ENCODE measurements at places on chromosomes 6 and 20.

DNA sequence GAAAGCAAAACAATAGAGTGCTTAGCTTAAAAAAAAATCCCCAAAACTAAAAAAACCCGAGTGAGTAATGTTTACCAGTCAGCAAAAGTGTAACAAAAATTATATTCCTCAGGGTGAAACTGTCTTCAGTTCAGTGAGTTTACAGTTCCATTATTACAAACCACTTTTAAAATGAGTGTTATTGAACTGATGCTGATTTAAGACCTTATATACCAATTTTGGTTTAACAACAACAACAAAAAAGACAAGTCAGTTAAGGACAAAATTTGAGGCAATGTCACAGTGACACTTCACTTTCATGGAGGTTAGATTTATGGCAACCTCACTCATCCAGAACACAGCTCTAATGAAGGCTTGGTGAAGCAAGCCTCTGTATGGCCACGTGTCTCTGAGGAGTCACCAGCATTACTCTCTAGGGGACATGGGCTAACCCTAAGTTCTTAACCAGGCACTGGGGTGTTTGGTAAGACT, 630.8 kb downstream of the PHF3 start:
- DNase-seq: no peak

GRCh38 chr6:70547313-70547712, 19.4 kb upstream of the SDHAF4 start:
- no peak for DNase-seq

DNA sequence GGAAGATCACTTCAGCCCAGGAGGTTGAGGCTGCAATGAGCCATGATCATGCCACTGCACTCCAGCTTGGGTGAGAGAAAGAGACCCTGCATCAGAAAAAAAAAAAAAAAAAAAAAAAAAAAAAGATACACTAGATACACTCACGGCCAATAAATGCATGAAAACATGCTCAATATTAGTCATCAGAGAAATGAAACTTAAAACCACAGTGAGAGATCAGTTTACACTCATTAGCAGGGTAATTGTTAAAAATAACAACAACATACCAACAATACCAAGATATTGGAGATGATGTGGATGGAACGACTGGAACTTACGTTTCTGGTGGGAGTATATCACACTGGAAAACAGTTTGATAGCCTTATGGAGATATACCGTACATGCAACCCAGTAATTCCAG, 29.9 kb downstream of the HS3ST5 start:
- DNase-seq: no peak

- DNase-seq: no peak
Observed at GRCh38 chr6:51108563-51109234, 290.0 kb downstream of the TFAP2B start.

- no peak for DNase-seq
Observed at GRCh38 chr6:142773859-142774648, 170.9 kb downstream of the HIVEP2 start.

DNA sequence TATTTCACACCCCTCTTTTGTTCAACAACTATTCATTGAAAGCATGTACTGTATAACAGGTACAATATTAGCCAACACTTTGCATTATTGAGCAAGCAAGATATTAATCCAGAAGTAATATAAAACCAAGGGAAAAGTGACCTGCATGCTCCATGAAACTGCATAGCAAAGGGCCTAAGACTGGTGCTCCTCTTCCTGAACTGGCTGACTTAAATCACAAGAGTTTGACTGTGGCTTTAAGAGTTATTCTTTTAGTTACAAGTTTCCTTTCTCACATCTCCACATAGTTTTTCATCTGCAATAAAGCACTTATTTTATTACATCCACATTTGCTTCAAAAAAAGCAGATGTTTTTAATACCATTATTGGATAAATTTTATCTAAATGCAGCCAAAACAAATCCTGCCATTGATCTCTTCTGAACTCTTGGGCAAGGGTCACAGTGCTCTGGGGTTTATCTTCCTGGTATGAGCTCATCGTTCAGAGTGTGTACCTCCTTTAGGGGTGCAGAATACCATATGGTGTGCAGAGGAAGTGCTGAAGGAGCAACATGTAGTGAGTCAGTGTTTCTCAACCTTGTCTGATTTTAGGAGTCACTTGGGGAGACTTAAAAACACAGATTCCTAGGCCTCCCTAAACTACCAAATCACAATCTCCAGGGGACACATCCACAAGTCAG, 1225.9 kb upstream of the MAP3K7 start:
- no peak for DNase-seq

DNA sequence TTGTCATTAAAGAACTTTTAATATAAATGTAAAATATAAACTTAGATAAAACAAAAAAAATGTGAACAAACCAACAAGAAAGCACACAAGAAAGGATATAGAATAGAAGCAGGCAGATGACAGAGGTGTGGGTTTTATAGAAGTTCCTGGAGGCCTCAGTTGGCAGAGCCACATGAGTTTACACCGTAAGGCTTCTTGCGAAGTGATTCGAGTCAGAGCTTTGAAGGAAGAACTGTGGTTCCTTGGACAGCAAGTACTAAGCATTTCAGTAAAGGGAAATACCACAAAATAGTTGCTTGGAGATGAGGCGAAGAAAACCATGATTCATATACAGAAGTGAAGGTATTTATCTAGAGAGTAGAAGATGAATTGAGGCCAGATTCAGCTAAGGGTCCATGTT, 207.9 kb upstream of the EYA4 start:
- no peak for DNase-seq

- DNase-seq: no peak
Observed at GRCh38 chr20:20624914-20625313, 87.5 kb downstream of the RALGAPA2 start.

- DNase-seq: no peak
Observed at GRCh38 chr6:30130179-30130679, 5.7 kb upstream of the TRIM40 start.

GRCh38 chr6:96613291-96613999, 50.5 kb downstream of the FHL5 start:
- no peak for DNase-seq

GRCh38 chr6:116073765-116074440, 13.2 kb upstream of the FRK start:
- no peak for DNase-seq

- DNase-seq: no peak
Observed at GRCh38 chr6:56268266-56268665, 20.9 kb upstream of the COL21A1 start.

DNA sequence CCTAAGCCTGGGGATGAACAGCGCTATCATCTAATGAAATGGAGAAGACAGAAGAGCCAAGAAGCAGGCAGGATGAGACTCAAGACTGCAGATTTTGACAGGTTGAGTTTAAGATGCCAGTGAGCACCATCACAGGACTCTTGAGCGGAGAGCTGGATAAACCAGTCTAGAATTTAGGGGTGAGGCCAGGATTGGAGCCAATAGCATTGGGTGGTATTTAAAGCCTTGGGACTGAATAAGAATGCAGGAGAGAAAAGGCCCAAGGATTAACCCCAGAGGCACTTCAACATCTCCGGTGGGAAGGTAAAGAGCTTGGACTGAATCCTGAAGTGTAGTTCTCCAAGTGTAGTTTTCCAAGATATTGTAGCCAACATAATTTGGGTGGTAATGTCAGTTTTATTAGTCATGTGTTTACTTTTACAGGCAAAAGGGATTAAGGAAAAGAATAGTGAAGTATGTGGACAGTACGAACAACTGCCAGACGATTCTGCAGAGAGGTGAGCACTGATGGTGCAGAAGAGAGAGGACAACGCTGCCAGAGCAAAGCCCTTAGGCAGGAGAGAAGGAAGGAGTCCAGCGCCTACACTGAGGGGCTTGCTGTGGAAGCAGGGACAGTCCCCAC, 85.2 kb downstream of the DTNBP1 start:
- DNase-seq: no peak

DNA sequence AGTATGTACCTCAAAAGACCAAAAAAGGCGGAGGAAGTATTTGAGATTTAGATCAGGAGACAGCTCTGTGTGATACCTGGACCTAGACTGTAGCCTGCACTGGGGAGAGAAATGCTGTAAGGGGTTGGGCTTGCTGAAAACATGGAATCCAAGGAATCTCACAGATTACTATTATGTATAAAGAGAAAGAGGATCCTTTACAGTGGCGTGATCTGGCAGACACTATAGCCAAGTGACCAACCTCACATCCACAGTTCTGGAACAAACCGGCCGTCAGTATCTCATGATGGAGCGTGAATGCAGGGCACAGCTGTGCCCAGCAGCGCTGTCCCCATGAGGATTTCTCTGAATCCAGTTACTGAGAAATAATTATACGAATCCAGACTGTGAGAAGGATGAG, 12.3 kb downstream of the DDX27 start:
- no peak for DNase-seq

DNA sequence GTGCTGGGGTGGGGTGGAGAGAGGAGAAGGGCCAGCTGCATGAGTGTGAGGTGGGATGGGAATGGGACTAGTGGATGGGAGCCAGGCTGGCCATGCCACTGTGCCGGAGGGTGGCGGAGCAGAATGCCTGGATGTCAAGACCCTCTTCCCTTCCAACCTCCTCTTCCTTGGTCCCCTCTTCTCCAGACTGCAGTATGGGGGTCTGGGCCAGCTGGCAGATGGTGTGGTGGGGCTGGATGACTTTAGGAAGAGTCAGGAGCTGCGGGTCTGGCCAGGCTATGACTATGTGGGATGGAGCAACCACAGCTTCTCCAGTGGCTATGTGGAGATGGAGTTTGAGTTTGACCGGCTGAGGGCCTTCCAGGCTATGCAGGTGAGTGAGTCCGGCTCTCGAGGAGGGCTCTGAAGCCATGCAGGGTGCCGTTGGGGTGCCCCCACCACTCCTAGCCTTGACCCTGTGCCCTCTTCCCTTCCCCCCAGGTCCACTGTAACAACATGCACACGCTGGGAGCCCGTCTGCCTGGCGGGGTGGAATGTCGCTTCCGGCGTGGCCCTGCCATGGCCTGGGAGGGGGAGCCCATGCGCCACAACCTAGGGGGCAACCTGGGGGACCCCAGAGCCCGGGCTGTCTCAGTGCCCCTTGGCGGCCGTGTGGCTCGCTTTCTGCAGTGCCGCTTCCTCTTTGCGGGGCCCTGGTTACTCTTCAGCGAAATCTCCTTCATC, 7.7 kb downstream of the DDR1 start:
- no peak for DNase-seq

DNA sequence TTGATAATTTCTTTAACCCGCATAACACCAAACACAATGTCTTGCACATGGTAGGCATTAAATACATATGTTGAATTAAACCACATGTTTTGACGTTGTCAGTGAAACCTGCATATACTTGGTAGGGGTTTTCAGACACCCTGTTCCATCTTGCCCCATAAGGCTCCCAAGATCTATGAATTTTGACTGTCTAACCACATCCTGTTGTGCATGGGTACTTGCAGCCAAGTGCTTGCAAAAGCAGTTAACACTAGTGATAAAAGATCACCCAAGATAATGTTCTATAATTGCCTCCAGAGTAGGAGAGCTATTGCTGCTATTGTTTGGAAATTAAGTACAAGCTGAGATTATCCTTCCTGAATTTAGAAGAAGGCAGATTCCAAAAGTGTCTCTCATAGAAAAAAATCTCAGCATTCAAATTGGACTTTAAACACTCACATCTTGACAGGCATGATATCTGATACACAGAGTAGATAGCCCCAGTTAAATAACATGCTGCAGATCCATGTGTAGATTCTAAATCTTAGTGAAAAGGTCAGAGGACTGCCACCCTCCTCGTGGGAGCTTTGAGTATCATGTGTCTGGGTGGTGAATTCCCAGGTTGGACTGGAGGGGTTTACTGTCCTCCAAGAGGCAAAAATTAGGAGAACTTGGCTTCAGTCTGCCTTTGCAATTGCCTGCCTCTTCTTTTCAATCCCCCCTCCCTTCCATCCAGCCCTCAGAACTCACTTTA, 25.8 kb upstream of the CCN6 start:
- no peak for DNase-seq

GRCh38 chr6:144675231-144675861, 390.2 kb downstream of the UTRN start:
- no peak for DNase-seq

GRCh38 chr6:652865-653264, 4.0 kb downstream of the HUS1B start:
- DNase-seq: no peak

GRCh38 chr20:61477451-61477861, 225.4 kb downstream of the CDH4 start:
- DNase-seq: no peak

GRCh38 chr6:150723345-150723658, 123.6 kb downstream of the PLEKHG1 start:
- no peak for DNase-seq

- no peak for DNase-seq
Observed at GRCh38 chr6:130560231-130560630, 194.4 kb downstream of the TMEM200A start.

DNA sequence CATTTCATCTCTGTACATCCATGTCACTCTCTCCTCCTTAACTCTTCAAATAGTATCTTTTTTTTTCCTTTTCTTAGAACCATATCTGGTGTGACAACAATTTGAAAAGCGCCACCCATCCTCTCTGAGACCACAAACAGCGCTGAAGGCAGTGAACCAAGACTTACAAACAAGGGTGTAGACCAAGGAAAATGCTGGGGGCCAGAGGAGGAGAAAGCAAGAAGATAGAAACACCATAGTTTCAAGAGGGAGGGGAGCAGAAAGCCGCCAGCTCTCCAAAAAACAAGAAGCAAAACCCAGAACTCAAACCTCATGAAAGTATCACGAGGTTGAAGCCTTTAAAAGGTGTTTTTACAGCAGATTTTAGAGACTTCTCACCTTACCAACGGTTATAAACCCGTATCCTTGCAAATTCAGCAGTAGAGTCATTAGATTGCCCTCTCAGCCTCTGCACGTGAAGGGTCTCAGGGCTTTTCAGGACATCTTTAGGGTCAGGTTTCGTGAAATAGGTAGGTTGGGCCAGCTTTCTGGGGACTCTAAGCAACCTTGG, 13.3 kb upstream of the RIPOR2 start:
- DNase-seq: no peak

GRCh38 chr6:40164345-40164755, 230.1 kb upstream of the MOCS1 start:
- no peak for DNase-seq

DNA sequence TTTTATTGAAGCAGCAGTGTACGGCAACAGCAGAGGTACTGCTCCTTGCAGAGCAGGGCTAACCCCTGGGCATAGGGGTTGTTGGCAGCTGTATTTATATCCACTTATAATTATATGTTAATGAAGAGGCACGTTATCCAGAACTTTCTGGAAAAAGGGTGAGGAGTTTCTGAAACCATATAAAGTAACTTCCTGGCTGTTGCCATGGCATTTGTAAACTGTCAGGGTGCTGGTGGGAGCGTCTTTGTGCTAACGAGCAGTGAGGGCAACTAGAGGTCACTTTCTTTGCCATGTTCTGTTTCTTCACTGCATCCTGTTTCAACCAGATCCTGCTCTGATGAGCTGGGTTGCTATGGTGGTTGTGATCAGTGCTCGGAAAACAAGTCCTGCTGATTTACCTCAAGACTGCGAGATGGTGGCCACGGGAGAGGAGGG, 11.1 kb upstream of the ARFGEF2 start:
- DNase-seq: no peak

DNA sequence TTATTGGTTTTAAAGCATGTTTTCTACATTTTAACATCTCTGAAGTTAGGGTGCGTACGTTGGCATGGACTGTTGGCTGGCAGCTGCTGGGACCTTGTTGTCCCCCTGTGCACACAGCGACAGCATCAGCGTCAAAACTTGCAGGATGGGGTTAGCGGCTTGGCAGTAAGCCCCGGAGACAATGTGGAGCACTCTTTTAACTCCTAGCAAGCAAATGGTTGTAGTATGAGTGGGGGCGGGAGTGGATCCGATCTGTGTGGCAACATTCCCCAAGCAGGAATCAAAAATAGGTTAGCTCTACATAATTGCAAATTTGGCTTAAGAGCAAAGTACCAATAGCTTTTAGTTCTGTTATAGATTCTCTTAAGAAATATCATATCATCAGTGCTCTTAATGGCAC, 70.1 kb downstream of the NRN1 start:
- no peak for DNase-seq

Measured in effector CD8-positive, alpha-beta T cell (primary cell).